Activated CD4-positive, alpha-beta T cell treated with anti-CD3 and anti-CD28 coated beads, Interleukin-2, amount 10 ng/mL, durations not matched to agents 24 days and 14 days (primary cell): ENCODE measurements at places on chromosomes 4 and X.

- no peak for DNase-seq
These were observed 91.4 kb upstream of the MAD2L1 start for GRCh38 chr4:120158046-120158445.

- peak; percentile 75 for DNase-seq
These were observed 13.1 kb downstream of the GPR82 start for GRCh38 chrX:41737065-41737464.

DNA sequence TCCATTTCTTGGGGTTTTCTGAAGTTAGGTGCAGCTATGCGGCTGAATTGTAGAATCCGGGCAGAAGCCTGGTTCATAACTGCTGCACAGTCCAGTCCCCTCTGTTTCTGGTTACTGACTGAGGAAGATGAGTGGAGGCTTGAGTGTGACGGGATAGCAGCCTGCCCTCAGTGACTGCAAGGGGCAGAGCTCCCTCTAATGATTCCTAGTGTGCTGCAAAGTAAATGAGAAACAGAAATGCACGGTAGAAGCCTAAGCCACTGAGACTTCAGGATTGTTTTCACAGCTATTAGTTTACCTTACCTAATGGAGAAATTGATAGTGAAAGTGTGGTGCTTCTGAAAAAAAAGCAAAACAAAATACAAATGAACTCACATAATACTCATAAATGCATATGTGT is 189.2 kb downstream of the GPM6A start:
- no peak for DNase-seq

GRCh38 chr4:184253072-184253420 is 35.4 kb upstream of the ENPP6 start:
- DNase-seq = peak; percentile 48

GRCh38 chr4:155545456-155545855 is 121.2 kb upstream of the GUCY1A1 start:
- DNase-seq = no peak

DNA sequence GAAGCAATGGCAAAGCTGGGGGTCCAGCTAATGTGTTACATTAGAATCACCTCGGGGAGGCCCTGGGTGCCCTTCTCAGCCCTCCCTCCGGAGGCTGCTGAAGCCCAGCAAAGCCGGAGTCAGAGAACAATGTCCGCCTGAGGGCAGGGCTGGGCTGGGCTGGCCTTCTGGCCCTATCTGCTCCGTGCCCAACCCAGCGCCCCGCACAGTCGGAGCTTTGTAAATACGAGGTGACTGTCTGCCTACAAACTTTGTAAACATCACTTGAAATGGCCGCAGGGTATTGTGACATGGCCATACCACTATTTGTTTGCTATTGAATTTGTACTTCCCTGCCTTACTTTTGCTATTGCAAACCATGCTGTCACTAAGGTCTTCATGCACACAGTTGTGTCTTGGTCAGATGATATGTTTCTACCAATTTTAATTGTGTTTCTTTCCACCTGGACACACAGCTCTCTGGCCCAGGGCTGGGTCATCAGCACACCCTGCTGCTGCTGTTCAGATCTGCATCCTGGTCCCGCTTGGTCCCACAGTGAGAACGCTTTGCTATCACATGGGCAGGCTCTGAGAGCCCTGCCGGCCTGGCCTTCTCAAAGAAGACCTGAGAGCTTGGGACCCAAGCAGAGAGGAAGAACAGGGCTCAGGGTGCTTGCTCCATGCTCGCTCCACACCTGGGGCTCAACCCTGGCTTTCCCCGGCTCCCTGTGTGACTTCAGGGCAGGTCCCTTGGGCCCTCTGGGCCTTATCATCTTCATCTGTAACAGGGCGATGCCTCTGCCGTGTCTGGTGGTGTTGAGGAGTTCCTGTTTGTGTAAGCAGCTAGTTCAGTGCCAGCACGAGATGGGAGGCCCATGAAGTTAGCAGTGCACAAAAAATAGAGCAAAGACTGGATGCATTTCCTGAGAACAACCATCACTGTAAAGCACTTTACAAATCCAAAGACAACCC is 2.3 kb downstream of the S100P start:
- peak; percentile 89 for DNase-seq

DNA sequence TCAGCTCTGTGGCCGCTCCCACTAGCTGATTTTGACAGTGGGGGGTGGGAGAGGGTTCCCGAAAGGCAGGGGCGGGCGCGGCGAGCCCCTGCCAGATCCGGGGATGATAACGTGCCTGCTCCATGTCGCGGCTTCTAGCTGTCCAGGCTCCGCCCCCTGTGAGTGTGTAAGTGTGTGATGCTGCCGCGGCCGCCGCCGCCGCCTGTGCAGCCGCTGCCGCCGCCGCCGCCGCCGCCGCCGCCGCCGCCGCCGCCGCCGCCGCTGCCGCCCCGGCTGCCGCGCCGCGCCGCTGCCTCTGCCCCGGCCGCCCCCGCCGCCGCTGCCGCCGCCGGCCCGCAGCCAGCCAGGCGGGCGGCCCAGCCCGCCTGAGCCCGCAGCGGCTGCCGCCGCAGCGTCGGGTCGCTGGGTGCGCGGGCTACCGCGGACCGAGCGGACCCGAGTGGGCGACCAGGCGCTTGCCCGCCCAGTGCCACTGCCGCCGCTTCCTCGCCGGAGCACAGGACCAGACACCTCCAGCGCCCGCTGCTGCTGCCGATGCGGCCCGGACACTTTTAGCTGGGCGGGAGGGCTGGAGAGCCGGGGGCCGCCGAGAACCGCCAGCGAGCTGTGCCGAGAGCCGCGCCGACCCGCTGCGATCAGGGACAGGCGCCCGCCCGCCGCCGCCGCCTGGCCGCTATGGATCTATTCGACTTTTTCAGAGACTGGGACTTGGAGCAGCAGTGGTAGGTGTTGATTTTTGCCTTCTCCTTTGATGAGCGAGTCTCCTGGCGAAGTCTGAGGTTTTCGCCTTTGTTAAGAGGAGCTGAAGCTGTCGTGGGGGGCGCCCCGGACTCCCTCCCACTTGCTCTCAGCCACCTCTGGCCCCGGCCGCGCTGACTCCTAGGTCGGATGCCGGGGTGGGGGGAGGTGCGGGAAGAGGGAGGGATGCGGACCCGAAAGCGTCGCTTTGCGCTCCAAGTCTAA is at the start of gene AFF2:
Gene AFF2, plus strand, starts transcription at position 195 of the 963 bp plus-strand sequence. Its CDS starts 481 bp downstream, at position 676.
- peak; percentile 72 for DNase-seq

DNA sequence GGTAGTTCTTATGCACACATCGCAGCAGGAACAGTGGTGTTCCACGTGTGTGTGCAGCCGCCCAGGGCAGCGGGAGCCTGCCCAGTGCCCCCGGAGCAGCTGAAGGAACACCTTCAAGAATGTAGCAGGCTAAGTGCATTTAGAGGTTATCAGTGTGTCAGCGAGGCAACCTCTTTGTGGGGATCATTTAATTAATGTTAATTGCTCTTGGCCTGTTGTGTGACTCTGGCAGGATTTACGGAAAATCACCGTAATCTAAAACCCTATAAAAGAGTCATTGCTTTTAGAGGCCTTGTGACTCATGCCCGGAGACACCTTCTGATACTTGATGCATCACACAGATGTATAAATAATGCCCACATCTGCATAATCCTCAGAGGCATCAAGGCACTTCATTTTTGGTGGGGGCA is 47.3 kb upstream of the GATB start:
- DNase-seq = no peak

- peak; percentile 13 for DNase-seq
These were observed 186.9 kb upstream of the LNX1 start for GRCh38 chr4:53778155-53778554.

DNA sequence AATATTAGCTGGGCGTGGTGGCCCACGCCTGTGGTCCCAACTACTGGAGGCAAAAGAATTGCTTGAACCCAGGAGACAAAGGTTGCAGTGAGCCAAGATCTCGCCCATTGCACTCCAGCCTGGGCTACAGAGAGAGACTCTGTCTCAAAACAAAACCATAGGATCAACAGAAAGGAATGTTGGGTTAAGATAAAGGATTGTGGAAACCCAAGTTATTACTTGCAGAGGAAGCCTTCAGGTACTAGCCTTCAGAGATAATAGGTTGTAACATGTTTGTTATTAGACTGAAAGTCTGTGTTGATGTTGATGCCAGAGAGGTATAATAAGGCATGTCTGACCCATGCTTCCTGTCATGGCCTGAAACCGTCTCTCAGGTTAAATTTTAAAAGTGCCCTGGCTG is 16.9 kb downstream of the SSX5 start:
- no peak for DNase-seq

- DNase-seq = no peak
These were observed 10.5 kb upstream of the RNF128 start for GRCh38 chrX:106716004-106716403.

DNA sequence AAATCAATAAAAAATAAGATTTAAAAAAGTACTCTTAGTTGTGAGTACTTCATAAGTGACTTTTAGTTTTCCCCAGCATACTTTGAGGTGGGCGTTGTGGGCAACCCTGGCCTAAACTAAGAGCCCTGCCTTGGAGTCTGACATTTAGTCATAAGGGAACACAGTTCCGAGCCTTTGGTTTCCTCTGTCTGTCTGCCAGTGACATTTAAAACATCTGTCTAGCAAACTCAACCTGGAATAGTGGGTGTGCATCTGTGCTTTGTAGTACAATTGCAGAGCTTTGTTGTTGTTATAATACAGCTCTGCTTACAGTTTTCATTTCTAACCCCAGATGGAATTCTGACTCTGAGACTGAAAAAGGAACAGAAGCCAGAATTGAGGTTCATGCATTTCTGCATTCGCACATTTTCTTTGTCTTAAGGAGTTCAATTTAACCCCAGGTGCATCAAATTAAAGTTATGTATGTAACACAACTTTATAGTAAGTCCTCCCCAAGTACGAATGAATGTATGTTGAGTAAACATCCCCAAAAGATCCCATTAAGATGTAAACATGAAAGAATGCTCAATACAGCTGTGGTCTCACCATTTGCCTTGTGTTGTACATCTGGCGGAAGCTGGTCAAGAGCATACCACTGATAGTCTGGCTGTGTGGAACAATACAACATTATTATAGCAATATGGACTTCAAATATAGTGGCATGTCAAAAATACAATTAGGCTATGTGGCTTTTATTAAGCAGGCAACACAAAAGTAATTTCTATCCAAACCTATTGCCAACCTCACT is 25.9 kb downstream of the TNIP3 start:
- DNase-seq = peak; percentile 72

DNA sequence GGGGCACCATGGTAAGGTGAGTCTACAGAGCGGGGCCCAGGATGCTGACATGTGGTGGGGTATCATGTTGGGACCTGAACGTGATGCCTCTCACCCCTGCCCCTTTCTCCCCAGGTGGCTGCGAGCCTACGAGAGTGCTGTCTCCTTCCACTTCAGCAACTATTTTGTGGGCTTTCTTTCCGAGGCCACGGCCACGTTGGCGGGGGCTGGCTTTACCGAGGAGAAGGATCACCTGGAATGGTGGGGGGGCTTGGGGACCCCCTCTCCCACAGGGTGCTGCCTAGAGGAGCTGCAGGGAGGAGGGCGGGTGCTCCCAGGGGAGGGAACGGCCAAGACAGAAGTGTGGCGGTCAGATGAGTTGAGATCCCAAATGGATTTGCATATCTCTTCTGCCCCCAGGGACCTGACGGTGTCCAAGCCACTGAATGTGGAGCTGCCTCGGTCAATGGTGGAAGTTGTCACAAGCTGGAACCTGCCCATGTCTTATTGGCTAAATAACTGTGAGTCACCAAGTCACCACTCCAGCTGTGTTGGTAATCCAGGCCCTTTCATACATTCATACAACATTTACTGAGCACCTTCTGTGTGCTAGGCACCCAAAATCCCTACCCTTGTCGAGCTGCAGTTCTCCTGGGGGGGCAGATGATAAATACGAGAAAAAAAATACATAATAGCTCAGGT is 5.5 kb downstream of the PORCN start:
- DNase-seq = no peak

- no peak for DNase-seq
These were observed 149.3 kb downstream of the RASL11B start for GRCh38 chr4:53011259-53011905.

GRCh38 chr4:87313756-87314155 is 8.9 kb downstream of the HSD17B13 start:
- no peak for DNase-seq

GRCh38 chrX:29040160-29040559 is 452.9 kb downstream of the IL1RAPL1 start:
- DNase-seq = no peak

GRCh38 chrX:14825851-14826250 is 47.0 kb downstream of the FANCB start:
- no peak for DNase-seq

DNA sequence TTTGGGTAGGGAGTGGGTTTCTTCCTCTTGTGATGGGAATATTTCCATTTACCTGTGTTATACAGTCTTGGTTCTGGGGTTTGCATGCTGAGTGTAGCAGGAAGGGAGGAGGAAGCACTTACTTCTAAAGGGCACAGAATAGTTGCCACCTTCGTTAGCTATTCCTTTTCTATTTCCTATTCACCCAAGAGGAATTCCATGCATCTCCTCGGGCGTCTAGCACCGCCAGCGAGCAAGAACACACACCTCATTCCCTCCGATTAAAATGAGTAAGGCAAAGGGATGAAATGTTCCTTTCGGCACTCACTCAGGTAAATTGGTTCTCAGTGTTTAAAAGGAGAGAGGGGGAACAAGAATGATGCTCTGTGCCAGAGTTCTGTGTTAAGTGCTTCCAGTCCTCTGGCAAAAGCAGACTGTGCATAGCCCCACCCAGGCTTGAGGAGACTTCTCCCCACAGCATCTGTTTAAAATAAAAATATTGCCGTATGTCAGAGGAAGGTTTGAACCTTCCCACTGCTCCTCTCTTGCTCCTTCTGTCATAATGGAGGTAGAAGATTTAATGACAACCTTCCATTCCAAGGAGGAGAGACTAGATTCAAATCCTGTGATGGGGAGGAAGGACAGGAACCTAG is 351.4 kb downstream of the PTTG2 start:
- peak; percentile 53 for DNase-seq

DNA sequence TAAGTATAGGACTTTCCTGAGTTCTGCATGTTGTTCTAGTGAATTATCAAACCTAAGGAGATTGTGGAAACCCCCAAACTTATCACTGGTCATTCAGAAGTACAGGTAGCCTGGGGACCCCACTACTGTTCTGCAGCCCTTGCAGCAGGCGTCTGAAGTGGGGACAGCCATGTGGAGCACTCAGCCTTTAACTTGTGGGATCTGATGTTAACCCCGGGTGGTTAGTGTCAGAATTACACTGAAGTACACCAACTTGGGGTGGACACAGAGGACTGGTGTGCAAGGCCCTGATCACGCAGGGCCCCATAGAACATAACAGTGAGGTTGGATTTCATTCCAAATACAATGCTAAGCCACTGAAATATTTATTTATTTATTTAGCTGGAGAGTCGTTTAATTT is 103.7 kb downstream of the SCD5 start:
- DNase-seq = no peak

GRCh38 chr4:173436149-173436579 is 37.2 kb upstream of the SCRG1 start:
- DNase-seq = no peak

- DNase-seq = no peak
These were observed 204.7 kb upstream of the GABRA2 start for GRCh38 chr4:46594661-46595060.

DNA sequence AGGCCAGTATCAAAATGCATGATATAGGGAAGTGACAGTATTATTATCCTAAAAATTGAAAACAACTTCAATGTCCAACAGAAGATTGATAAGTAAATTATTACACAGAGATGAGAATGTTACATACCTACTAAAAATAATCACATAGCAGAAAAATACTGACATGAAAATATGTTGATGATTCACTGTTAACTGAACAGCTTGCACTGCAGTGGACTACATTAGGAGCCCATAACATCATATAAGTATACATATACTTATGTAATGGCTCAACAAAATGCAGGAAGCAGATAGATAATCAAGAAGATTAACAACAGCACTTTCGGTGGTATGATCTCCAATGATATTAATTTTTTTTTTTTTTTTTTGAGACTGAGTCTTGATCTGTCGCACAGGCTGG is 7.1 kb downstream of the CLOCK start:
- no peak for DNase-seq

- DNase-seq = no peak
These were observed 740.4 kb downstream of the TRIML1 start for GRCh38 chr4:188879598-188879997.
